IPS DF 6.9 (cell line): ENCODE measurements at places on chromosomes 11 and 22.
A peak's percentile ranks its signal among the peaks of the same experiment; 100 is the strongest.

DNA sequence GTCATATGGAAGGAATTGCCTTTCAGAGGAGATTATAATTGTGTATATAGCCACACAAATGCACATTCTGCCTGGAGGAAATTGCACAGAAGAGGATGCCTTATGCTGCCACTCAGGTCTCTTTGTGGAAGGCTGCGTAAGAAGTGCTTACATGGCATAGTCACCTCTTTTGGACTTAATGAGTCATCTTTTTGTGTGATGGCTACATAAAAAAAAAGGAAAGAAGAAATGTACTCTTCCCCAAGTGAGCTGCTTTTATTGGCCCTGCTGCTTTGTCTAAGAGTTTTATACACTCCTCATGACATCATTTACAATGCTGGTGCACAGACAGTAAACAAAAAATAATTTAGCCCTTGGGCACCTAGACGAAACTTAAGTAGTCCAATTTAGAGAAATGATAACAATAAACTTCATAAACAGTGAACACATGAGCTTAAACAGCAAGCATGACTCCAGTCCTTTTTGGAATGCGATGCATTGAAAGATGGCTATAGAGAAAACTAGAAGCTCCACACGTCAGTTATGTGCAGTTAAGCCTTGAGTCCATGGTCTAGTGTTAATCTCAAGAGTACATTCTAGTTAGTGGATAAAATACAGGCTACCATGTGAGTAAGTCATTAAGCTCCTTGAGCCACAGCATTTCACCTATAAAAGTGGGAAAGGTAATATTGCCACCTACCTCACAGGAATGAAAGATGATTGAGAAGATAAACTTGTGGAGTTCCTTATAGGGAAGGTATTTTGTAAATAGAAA is 12.0 kb downstream of the CSTPP1 start:
- no peaks in the 10 kb centered on the region for H3K27me3 ChIP-seq
- no peak for DNase-seq
- no peak overlapping the region for H3K4me3 ChIP-seq
- no peaks in the 10 kb centered on the region for H3K36me3 ChIP-seq

DNA sequence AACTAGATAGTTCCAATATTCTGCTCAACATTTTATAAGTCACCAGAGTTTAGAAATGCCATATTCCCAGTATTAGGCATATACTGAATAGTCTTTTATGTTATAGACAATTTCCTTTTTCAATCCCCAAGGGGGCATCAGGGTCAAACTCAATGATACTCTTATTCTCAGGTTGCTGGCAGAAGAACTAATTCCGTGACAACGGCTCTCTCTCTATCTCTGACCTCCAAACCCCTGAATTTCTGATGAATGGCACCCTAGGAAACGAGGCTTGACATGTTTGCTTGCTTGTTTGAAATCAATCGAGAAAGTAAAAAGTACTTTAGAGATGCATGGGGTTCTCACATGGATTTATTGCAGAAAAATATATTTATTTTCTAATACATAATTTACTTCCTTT is 160.1 kb downstream of the CASP12 start:
- DNase-seq = no peak
- H3K4me1 ChIP-seq = no peaks in the 10 kb centered on the region
- no peaks in the 10 kb centered on the region for H3K27me3 ChIP-seq
- H3K36me3 ChIP-seq = no peaks in the 10 kb centered on the region
- no peak overlapping the region for H3K27ac ChIP-seq
- no peak overlapping the region for H3K4me3 ChIP-seq

- no peak overlapping the region for H3K27ac ChIP-seq
- H3K4me3 ChIP-seq = no peak overlapping the region
- no peaks in the 10 kb centered on the region for H3K27me3 ChIP-seq
- DNase-seq = no peak
- no peaks in the 10 kb centered on the region for H3K36me3 ChIP-seq
These were observed 2.5 kb upstream of the EED start for GRCh38 chr11:86241956-86242535.

- DNase-seq = no peak
- peaks cover 2% of the 10 kb centered on the region; the same call in 1 of the 2 replicates for H3K27me3 ChIP-seq
- no peaks in the 10 kb centered on the region for H3K36me3 ChIP-seq
- H3K4me3 ChIP-seq = no peak overlapping the region
These were observed 2.2 kb downstream of the MRGPRD start for GRCh38 chr11:68978626-68978930.

GRCh38 chr11:115716601-115717529 is 212.7 kb upstream of the CADM1 start:
- no peaks in the 10 kb centered on the region for H3K36me3 ChIP-seq
- no peak overlapping the region for H3K4me3 ChIP-seq
- no peak overlapping the region for H3K27ac ChIP-seq

DNA sequence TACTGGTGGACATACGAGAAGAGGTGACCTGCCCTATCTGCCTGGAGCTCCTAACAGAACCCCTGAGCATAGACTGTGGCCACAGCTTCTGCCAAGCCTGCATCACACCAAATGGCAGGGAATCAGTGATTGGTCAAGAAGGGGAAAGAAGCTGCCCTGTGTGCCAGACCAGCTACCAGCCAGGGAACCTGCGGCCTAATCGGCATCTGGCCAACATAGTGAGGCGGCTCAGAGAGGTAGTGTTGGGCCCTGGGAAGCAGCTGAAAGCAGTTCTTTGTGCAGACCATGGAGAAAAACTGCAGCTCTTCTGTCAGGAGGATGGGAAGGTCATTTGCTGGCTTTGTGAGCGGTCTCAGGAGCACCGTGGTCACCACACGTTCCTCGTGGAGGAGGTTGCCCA is 6.9 kb downstream of the TRIM6 start:
- no peaks in the 10 kb centered on the region for H3K27me3 ChIP-seq
- no peaks in the 10 kb centered on the region for H3K4me1 ChIP-seq
- DNase-seq = no peak
- H3K36me3 ChIP-seq = peaks cover 9% of the 10 kb centered on the region; the same call in 1 of the 2 replicates
- no peak overlapping the region for H3K4me3 ChIP-seq
- no peak overlapping the region for H3K27ac ChIP-seq

- H3K4me3 ChIP-seq = no peak overlapping the region
- no peak overlapping the region for H3K27ac ChIP-seq
- H3K4me1 ChIP-seq = no peaks in the 10 kb centered on the region
- H3K27me3 ChIP-seq = no peaks in the 10 kb centered on the region
These were observed 23.8 kb downstream of the SDHAF2 start for GRCh38 chr11:61453695-61454094.

DNA sequence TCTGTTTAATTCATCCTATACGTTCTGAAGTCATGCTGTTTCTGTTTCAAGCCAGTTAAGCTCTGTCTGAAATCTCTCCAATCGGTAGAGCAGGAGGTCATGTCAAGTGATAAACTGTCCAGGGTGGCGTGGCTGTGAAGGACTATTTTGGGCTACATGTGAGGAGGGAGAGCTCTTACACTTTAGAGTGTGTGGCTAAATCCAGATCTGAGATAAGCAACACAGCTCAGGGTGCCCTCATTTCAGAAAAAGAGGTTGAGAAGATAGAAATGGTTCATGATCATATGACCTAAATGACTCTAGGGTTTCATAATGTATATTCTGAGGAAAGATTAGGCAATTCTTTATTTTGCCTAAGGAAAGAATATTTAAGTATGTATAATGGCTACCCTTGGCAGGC is 8.4 kb downstream of the BLID start:
- H3K27me3 ChIP-seq = no peaks in the 10 kb centered on the region
- no peak overlapping the region for H3K27ac ChIP-seq
- 0 out of 2 replicates have a peak, but pooled peaks cover 2% of the 10 kb centered on the region for H3K4me1 ChIP-seq

DNA sequence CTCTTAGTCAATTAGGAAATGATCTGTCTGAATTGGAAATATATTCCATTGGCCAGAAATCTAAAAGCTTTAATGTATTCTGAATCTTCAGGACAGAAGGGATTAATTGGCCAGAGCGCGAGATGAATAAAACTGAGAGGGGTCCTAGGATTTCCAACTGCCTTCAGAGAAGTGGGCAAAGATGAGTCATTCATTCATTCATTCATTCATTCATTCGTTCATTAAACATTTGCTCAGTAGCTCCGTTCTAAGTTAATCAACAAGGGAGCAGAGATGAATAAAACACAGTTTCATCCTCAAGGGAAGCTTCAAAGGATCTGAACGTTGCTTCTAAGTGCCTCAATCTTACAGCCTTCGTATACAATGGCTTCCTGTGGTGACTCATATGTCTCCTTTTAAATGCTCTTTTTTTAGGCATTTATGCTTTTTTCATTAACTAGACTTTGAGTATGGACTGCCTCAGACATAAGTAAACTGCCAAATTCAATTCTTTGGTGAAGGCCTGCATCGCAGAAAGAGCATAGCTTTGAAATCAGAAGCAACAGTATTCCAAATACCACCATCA is 537.4 kb upstream of the CCDC90B start:
- no peak for DNase-seq
- no peak overlapping the region for H3K27ac ChIP-seq
- no peaks in the 10 kb centered on the region for H3K36me3 ChIP-seq
- H3K4me3 ChIP-seq = no peak overlapping the region
- H3K27me3 ChIP-seq = no peaks in the 10 kb centered on the region

DNA sequence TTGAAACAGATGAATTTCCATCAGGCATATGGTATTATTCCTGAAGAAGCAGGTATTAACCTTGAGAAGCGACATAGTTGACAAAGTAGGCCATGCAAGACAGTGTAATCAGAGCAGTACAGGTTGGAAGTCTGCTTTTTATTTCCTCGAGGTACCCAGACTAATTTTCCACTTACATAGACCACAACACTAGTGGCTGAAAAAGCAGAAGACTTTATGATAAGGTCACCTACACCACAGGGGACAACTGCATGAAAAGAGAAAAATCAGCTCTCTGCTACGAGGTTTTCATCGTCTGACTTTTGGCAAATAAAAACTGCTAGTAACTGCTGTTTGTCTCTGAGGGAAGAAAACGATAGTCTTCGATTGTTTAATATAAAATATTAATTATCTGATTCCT is 77.5 kb downstream of the CNTN5 start:
- DNase-seq = no peak
- no peaks in the 10 kb centered on the region for H3K36me3 ChIP-seq
- no peaks in the 10 kb centered on the region for H3K4me1 ChIP-seq

GRCh38 chr11:117918366-117919255 is 10.6 kb downstream of the TMPRSS13 start:
- H3K27ac ChIP-seq = no peak overlapping the region
- no peaks in the 10 kb centered on the region for H3K27me3 ChIP-seq
- DNase-seq = no peak

DNA sequence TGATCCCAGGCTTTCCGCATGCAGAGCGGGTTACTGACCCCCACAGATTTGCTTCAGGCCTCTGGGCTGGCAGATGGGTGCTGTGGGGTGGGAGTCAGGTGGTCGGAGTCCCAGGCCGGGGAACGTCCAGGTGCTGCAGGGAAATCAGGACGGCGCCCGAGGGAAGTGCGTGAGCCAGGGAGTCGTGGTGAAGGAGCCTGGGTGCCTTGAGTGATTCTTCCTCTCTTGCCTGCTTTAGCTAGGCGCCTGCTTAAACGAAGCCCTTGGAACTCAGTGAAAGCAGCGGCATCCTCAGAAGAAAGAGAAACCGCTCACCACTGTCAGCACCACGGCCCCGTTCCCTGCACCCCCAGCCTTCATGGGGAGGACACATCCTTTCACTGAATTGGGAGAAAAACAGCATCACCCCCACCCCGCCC is 455.6 kb downstream of the BRD1 start:
- no peaks in the 10 kb centered on the region for H3K4me1 ChIP-seq
- H3K27me3 ChIP-seq = no peaks in the 10 kb centered on the region
- H3K4me3 ChIP-seq = no peak overlapping the region
- H3K36me3 ChIP-seq = no peaks in the 10 kb centered on the region; the same call in 1 of the 2 replicates

DNA sequence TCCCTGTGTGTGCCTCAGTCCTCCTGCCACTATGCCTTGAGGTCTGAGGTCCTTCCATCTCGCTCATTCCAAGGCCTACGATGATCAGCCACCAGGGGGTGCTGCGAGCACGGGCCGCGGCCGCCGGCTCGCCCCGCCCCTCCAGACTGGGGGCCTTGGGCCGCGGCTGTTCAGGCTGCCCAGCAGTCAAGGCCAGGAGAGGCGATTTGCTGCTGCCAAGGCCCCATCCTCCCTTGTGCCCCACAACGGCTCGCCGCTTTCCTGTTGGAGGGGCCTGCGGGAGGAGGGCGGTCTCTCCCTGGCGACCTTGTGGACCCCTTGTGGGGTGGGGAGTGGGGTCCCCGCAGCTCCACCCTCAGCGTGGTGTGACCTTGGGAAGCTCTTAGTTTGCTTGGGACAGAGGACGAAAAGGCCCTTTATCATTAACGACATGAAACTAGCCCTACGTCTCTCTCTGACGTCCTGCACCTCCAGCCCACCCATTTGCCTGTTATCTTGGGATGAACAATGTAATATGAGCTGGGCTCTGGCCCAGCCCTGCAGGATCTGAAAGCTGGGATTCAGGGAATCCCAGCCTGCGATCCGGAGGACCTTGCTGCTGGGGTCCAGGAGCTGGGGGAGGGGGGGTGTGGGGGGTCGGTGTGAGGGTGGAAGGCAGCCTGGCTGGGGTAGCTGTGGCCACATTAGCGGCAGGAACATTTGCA is 5.3 kb upstream of the GALR3 start:
- DNase-seq = no peak
- H3K36me3 ChIP-seq = peaks cover 4% of the 10 kb centered on the region; the same call in 1 of the 2 replicates
- peaks cover 10% of the 10 kb centered on the region for H3K4me1 ChIP-seq
- no peaks in the 10 kb centered on the region; the same call in 1 of the 2 replicates for H3K27me3 ChIP-seq
- H3K27ac ChIP-seq = no peak overlapping the region
- H3K4me3 ChIP-seq = peak overlapping the region; percentile 24; the same call in 1 of the 2 replicates

GRCh38 chr11:97019754-97020153 is 629.9 kb downstream of the JRKL start:
- no peak overlapping the region for H3K4me3 ChIP-seq
- H3K4me1 ChIP-seq = no peaks in the 10 kb centered on the region
- H3K27me3 ChIP-seq = no peaks in the 10 kb centered on the region
- no peaks in the 10 kb centered on the region for H3K36me3 ChIP-seq

DNA sequence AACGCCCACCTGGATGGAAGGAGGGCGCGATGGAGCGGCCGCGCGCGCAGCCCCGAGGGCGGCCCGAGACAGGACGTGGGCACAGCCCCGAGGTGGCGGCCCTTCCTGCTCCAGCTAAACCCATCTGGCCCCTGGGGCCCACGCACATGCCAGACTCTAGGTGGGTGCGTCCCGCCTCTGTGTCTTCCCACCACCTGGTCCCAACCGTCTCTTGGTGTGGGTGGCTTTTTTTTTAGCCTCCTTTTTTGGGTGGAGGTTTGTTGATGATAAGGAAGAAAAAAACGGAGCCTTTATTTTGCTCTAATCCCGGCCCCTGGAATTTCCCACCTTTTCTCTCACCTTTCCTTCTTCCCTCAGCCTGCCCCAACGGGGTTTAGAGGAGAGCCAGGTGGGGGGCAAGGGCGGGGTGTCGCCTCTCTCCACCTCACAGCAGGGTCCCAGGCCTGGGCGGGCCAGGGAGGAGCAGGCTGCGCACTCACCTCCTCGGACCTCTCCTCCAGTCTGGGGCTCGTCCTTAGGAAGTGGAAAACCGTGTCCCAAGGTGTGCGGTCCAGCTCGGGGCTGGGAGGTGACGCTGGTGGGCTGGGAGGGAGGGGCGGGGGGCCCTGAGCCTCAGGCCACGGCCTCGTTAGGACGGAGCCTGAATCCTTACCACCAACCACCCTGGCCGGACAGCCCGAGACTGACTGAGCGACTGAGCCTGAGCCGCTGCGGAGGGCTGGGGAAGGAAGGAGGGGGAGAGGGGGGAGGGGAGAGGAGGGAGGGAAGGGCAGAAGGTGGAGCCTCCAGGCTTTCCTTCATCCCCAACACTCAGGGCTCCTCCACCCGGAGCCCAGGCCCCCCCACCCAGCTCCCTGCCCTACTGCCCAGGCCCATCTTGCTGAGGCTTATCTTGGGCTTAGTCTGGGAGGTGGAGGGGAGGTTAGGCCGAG is at the start of gene SOX10:
Gene SOX10, minus strand, starts transcription at position 696 of the 932 bp plus-strand sequence. CDS start 771 bp downstream, outside the sequence.
- no peak within 1 kb of the TSS for H3K27ac ChIP-seq
- H3K4me1 ChIP-seq = peaks cover 7% of the 10 kb centered on the region
- peak within 1 kb of the TSS; percentile 31; the same call in 1 of the 2 replicates for H3K4me3 ChIP-seq
- H3K36me3 ChIP-seq = no peaks in the 10 kb centered on the region
- no peak for DNase-seq
- peaks cover 2% of the 10 kb centered on the region for H3K27me3 ChIP-seq
